ENCODE measurements at places on chromosomes 7 and 10.

- no peak for DNase-seq
Measured at GRCh38 chr10:125095776-125096175, 64.6 kb downstream of the CTBP2 start.

DNA sequence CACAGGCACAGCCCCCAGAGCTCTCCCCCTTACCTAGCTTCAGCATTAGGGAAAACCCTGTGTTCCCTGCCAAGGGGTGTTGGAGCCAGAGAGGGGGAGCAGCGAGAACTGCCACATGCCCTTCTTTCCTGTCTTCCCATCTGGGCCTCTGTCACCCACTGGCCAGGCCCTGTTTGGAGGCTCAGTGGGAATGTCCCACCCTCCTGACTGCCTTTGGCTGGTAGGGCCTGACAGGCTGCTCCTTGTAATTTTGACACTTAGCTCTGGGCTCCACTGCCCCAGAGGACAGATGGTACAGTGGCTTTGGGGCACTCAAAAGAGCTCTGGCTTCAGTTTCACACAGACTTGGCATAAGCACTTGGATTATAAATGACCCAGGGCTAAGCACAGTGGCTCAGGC is 50.6 kb downstream of the GRID2IP start:
- DNase-seq, result no peak

DNA sequence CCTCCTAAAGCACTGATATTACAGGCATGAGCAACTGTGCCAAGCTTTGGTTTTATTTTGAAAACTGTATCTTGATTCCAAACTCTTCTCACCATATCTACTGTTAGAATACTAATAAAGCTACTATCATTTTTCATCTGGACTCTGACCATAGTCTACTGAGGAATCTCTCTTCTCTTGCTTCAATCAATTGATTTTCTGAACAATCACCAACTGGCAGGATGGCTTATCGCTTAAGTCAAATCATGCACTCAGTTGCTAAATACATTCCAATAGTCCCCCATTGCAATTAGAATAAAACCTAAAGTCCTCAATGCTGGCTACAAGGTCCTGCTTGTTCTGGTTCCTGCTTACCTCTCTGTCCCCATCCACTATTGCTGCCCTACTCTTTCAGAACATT is 2.3 kb upstream of the APBB1IP start:
- DNase-seq, result no peak

- no peak for DNase-seq
Measured at GRCh38 chr7:146722986-146723385, 606.4 kb downstream of the CNTNAP2 start.

DNA sequence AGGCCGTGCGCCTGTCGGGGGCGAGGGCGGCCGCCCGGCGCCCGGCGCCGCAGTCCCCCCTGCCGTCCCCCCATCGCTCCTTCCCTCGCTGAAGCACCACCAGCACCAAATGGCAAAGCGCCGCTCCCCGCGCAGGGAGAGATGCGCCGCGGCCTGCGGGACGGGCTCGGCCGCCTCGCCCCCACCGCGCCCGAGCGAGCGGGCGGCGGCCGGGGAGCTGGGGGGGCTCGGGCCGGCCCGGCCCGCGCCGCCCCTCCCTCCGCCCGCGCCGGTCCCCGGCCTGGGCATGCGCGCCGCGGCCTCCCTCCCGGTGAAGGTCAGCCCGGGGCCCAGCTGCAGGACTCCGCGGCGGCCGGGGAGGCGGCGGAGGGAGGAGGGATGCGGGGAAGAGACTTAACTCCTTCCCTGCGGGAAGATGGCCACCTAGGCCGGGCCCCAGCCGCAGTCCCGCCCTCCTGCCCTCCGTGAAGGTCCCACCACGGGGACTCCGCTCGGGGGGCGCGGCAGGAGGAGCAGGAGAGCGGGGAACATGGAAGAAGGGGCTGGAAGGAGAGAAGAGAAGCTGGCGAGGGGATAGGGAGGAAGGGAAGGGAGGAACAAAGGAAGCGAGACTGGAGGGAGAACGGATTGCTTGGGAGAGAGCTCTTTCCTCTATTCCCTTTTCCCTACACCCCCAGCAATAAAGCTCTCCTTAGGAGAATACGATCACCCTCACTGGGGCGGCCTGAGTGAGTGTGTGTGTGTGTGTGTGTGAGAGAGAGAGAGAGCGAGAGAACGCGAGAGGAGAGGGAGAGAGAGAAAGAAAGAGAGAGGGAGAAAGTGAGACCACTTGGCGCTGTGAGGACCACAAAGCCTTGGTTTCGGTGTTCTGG is 3.4 kb upstream of the SMARCD3 start:
- DNase-seq, result no peak

DNA sequence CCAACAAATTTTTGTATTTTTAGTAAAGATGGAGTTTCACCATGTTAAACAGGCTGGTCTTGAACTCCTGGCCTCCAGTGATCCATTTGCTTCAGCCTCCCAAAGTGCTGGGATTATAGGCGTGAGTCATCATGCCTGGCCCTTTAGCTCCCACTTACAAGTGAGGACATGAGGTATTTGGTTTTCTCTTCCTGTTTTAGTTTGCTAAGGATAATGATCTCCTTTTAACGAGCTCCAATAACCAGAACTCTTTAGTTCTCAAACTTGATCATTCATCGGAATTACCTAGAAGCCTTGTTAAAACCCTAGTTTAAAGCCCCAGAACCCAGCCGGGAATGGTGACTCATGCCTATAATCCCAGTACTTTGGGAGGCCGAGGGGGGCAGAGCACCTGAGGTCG is 481.4 kb downstream of the TYW1 start:
- DNase-seq, result no peak

GRCh38 chr10:59885430-59886134 is 20.8 kb downstream of the CCDC6 start:
- no peak for DNase-seq

GRCh38 chr7:106583100-106583499 is 77.9 kb downstream of the CCDC71L start:
- DNase-seq, result peak; percentile 23

DNA sequence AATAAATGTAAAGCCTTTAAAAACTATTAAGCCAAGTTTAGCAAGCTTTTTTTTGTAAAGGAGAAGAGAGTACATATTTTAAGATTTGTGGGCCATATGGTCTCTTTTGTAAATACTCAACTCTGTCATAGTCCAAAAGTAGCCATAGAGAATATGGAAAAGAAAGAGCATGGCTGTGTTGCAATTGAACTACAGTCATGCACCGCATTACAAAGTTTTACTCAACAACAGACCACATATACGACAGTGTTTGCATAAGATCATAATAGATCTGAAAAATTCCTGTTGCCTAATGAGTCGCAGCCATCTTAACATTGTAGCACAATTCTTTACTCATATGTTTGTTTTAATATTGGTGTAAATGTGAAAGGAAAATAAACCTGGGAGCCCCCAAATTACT is 440.8 kb downstream of the HTR7 start:
- no peak for DNase-seq

GRCh38 chr7:111357691-111358090 is 204.6 kb downstream of the IMMP2L start:
- no peak for DNase-seq

GRCh38 chr10:49169776-49170175 is 18.4 kb downstream of the TMEM273 start:
- no peak for DNase-seq

DNA sequence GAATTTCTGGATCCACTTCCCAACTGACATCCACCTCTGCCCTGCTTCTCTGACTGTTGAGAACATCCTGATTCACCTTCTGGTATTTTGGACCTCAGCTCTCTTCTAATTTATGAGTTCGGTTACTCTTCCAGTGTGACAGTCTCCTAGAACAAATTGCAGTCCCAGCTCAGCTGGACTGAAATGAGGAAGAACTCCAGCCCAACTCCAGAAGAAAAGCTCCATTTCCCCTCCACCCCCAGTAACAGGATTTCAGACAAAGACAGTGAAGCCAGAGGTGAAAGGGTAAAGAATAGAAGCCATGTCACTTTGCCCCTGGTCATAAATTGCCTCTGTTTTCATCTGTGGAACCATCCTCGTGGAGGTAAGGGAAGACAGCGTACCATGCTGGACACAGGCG is 26.2 kb upstream of the INHBA start:
- no peak for DNase-seq

- DNase-seq, result no peak
Measured at GRCh38 chr10:130498934-130499333, 362.7 kb downstream of the GLRX3 start.

- DNase-seq, result peak; percentile 67
Measured at GRCh38 chr7:34156336-34156735, 251.0 kb downstream of the BMPER start.

DNA sequence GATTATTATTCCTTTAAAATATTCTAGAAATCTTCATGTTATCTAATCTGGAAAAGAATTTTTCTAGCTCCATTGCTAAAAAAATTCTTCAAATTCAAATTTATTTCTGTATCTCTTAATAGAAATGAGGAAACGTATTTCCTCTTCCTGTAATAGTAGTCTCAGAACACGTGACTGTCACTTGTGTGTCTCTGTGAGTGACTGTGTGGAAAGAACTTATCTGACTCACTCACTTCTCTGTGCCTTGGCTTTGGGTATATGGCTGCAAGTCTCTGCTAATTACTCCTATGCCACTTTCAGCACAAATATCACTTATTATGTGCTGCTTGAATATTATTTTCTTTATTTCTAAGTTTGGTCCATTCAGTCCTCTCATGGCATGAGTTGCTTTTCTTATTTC is 132.7 kb downstream of the CNTNAP2 start:
- DNase-seq, result no peak

DNA sequence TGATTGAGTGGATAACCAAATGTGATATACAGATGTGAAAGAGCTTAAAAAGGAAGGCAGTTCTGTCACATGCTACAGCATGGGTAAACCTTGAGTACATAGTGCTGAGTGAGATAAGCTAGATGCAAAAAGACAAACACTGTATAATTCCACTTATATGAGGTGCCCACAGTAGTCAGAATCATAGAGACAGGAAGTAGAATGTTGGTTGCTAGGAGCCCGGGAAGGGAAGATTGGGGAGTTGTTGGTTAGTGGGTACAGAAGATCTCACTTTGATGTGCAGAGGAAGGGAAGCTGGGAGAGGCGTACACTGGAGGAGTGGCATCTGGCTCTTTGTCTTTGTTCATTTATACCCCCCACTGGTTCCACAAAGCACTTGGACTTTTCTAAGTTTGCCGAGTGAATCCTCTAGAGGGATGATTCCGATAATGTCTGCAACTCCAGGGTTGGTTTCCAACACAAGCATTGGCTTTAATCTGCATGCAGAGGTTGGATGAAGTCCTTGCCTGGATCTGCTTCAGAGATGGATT is 39.5 kb downstream of the TSPAN14 start:
- peak; percentile 41 for DNase-seq

GRCh38 chr7:79241288-79242060 is 212.0 kb downstream of the MAGI2 start:
- DNase-seq, result peak; percentile 67

- no peak for DNase-seq
Measured at GRCh38 chr10:75773813-75774782, 342.7 kb downstream of the LRMDA start.

DNA sequence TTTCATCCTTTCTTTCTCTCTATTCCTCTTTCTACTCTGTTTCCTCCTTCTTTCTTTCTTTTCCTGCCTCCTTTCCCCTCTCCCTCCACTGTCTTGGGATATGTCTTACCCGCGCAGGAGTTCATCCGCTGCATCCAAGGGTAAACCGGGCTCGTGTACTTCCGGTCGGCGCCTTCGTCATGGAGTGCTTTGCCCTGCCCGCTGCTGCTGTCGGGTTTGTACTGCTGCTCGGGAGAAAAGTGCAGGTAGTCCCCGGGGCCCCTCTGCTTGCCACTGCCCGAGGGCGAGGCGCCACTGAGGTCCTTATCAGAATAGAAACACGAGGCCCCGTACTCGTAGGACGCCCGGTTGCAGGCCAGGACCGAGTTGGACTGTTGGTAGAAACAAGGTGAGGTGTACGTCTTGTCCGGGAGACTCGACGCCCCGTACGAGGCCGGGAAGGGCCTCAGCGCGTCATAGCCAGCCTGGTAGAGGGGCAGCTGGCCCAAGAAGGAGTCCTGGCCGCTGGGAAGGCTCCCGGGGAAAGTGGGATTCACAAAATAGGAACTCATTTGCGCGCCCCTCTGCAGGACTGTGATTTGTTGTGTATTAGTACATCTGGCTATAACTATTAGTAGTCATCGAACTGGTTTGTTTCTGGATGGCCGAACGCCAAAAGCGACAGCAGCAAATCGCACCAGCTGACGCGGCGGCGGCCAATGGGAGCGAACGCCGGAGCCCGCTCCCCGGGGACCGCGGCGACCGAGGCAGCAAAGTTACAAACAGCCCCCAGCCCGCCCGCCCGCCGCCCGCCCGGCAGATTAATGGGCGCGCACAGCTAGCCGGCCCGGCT is at the start of gene HOXA6:
Gene HOXA6, minus strand, starts transcription at position 576 of the 832 bp plus-strand sequence. Its CDS starts 25 bp downstream, at position 551.
- DNase-seq, result no peak

All from GM04504 (cell line).